ENCODE measurements at places on chromosomes 7 and 10. TPM values are rescaled to one million over a fixed set of nuclear protein-coding genes. Genes with fewer than 3 reads are reported as not detected.

- DNase-seq, result no peak
Observed at GRCh38 chr10:6128087-6128486, 39.3 kb downstream of the RBM17 start.

- DNase-seq, result no peak
Observed at GRCh38 chr10:132774181-132774901, 11.6 kb downstream of the NKX6-2 start.

DNA sequence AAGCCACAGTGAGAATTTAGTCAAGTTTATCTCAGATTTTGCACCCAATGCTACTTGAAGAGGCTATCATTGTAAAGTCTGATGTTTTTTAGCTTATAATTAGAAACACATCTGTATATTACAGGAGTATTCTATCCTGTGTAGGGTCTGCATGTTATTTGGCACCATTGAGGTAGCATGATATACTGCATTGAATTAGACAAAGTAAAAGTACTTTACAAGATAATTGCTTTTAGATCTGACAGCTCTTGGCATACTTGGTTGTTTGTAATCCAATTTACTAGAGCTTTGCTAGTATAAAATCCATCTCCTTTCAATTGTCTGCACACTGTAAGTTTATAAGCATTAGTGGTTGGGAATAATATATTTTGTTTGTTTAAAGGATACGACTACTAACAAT is 714.3 kb downstream of the ANKRD7 start:
- DNase-seq, result no peak

DNA sequence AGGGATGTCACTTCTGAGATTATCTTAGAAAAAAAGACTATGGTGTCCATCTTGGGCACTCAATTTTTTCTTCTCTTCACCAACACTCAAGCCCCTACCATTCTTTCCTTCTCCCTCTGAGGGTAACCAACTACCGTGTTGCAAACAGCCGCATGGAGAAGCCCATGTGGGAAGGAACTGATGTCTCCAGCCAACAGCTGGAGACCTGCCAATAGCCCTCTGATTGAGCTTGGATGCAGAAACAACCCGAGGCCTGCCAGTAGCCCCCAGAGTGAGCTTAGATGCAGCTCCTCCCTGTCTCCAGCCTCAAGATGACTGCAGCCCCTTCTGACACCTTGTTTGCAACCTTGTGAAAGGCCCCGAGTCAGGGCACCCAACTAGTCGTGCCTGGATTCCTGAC is 36.4 kb upstream of the CHCHD3 start:
- no peak for DNase-seq

DNA sequence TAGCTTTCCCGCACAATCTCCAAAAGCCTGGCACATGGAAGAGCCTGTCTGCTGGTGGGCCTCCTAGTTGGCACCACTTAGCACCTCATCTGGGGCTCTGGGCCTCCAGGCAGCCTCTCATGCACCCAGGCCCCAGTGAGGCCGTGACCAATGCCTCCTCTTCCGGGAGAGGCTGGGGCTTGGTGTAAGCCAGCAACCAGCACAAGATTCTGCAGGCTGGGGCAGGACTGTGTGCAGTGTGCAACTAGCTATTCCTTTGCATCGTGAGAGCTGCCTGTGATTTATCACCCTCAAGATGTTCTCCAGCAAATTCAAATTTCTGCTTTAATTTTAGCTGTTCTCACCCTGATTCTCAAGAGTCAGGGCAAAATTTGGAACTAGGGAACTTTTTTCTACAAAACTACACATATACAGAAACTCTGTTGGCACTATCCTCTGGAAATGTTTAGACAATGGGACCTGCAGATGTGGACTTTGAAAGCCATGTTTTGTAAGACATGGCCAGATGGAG is 603.7 kb upstream of the MKI67 start:
- DNase-seq, result no peak

DNA sequence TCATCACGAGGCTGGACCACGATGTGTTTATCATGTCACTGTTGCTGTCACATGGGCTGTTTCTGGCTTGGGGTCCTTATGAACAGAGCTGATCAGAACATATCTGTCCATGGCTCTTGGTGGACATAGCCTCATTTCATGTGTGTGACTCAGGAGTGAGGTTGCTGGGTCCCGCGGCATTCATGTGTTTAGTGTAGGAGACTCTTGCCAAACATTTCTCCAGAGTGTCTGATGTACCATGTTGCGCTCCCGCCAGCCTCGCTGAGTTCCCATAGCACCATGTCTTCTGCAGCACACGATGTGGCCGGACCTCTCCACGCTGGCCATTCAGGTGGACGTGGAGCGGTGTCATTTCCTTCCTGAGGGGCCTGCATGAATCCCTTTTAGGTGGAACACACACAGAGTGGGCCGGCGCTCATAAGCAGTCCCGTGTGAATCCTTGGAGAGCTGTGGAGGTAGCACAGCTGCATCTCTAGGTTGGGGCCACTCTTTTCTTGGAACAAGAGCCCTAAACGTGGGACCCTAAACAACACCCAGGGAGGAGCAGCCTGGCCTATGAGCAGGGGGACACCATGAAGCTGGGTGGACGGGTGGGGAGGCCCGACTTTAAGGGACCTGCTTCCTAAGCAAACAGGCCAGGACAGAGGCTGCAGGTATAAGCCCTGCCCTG is 134.6 kb downstream of the LHPP start:
- DNase-seq, result no peak

DNA sequence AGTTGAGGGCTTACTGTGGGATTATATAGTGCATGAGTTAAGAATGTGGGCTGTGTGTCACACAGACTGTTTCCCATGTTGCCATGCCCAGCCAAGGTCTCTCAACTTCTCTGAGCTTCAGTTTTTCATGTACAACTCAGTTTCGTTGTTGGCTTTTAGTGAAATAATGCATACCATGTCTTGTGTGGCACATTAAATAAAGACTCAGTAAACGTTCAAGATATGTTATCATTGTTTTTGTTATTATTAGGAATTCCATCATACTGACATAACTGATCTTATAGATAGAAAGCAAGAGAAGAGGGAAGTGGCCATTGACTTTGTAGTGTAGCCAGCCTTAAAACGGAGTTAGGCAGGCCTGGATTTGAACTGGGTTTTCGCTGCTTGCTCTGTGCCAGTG is 2.9 kb downstream of the CDK14 start:
- DNase-seq, result no peak

DNA sequence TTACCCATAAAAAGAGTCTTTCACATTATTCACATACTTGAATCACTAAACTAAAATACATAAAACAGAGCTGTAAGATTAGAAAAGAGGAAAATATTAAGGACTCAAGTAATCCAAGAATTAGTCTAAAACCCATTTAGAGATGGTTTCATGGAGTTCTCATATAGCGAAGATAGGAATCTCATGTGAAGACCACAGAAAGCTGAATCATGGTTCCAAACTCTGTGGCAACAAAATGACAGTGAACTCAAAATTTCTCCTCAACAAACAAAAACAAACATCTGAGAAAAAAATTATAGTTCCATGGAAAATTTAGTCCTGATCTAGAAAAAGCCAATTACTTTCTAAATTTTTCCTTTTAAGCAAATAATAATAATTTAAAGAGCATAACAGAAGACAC is 34.6 kb downstream of the BAZ1B start:
- no peak for DNase-seq

Gene OIT3
- not detected for total RNA-seq

Gene VPS37D
- total RNA-seq, result 0.18 TPM

Gene TACC2
- total RNA-seq, result not detected

Gene UROS
- total RNA-seq, result 43.4 TPM

Gene HOXA4
- total RNA-seq, result 0.11 TPM

Gene NPC1L1
- not detected for total RNA-seq
